Activated T-cell treated with anti-CD3 and anti-CD28 coated beads, Interleukin-2, amount 50 U/mL, for 72 hours (primary cell): ENCODE measurements at places on chromosomes 1 and 21. TPM values are rescaled to one million over a fixed set of nuclear protein-coding genes. Genes with fewer than 3 reads are reported as not detected.

GRCh38 chr1:4055294-4055967 is 155.4 kb upstream of the C1orf174 start:
- H3K36me3 ChIP-seq: no peaks in the 10 kb centered on the region
- no peaks in the 10 kb centered on the region for H3K27me3 ChIP-seq
- H3K27ac ChIP-seq: no peak overlapping the region
- no peak for DNase-seq

DNA sequence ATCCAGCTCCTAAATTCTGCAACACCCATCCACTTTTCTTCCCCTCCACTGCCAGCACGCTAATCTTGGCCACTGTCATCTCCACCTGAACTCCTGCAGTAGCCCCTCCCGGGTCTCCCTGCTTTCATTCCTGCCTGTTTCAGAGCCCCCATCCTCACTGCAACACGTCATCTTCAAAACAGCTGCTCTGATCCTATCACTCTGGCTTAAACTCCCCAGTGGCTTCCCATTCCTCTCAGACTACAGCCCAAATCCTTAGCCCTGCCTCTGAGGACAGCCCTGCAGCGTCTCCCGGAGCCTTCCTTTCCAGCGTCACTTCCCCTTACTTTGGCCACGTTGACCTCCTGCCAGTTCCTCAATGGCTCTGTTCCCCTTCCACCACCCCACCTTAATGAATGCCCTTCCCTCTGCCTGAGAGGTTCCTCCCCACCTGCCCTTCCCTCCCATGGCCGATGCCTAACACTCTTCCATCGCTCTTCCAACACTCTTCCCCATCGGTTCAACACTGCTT is 22.9 kb upstream of the IFNAR2 start:
- DNase-seq: no peak
- no peaks in the 10 kb centered on the region for H3K27me3 ChIP-seq
- peaks cover 5% of the 10 kb centered on the region for H3K36me3 ChIP-seq

DNA sequence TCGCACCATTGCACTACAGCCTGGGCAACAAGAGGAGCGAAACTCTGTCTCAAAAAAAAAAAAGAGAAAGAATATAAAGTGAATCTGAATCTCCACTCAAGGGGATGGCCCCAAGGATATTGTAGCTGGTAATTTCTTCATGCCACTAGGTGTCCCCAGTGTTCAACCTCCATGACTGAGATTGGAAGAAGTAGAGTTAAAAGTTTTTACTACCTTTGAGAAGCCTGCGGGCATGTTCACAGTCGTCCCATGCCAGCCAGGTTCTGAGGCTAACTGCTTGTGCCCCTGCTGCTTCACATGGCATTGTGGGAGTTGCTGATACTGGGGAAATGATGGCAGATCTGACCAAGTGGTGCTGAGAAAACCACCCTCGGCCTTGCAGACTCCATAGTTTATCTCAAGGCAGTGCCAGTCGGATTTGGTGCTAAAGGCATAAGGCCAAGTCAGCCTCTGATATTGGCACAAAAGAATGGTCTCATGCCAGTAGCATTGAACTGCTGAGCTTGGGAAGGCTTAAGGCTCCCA is 10.8 kb upstream of the SHISA4 start:
- H3K36me3 ChIP-seq: peaks cover 5% of the 10 kb centered on the region
- no peaks in the 10 kb centered on the region for H3K4me1 ChIP-seq
- no peak overlapping the region for H3K4me3 ChIP-seq
- no peak for DNase-seq
- H3K27ac ChIP-seq: no peak overlapping the region

The CLIC6 gene
- 1.6 TPM for total RNA-seq

The NAV1 gene
- total RNA-seq: 6.2 TPM

The KRTAP21-2 gene
- not detected for total RNA-seq

- DNase-seq: no peak
- H3K36me3 ChIP-seq: no peaks in the 10 kb centered on the region
- peaks cover 14% of the 10 kb centered on the region for H3K27me3 ChIP-seq
- no peak overlapping the region for H3K27ac ChIP-seq
These were observed 281.1 kb upstream of the DUSP10 start for GRCh38 chr1:222023025-222023424.

DNA sequence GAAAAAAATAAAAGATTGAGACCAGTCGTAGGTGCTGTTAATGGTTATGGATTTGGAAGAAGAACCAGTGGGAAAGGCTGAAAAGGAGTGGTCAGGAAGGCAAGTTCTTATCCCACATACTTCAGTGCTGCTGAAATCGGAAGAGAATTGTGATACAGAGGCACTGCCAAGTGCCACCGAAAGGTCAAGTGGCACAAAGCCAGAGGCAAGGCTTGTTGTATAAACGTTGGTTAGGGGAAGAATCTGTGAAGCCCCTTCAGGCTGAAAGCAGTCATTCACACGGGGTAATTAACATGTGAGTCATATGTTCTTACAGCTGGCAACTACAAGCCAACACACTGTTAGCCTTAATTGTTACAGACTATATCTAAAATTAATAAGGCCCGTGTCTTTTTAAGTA is 48.8 kb downstream of the ZBTB40 start:
- H3K4me1 ChIP-seq: no peaks in the 10 kb centered on the region
- H3K4me3 ChIP-seq: no peak overlapping the region
- DNase-seq: no peak
- no peaks in the 10 kb centered on the region for H3K36me3 ChIP-seq
- no peak overlapping the region for H3K27ac ChIP-seq

- H3K27ac ChIP-seq: no peak overlapping the region
- DNase-seq: no peak
- H3K27me3 ChIP-seq: no peaks in the 10 kb centered on the region
These were observed 53.6 kb downstream of the ADARB1 start for GRCh38 chr21:45127937-45128336.

The SPATA1 gene
- total RNA-seq: 2.9 TPM

The KIAA0040 gene
- total RNA-seq: 37.4 TPM

- H3K27me3 ChIP-seq: peaks cover 23% of the 10 kb centered on the region
- H3K4me1 ChIP-seq: peaks cover 17% of the 10 kb centered on the region
- no peak overlapping the region for H3K4me3 ChIP-seq
- peaks cover 8% of the 10 kb centered on the region for H3K36me3 ChIP-seq
- H3K27ac ChIP-seq: no peak overlapping the region
These were observed 51.5 kb upstream of the GCLM start for GRCh38 chr1:93960641-93961147.

DNA sequence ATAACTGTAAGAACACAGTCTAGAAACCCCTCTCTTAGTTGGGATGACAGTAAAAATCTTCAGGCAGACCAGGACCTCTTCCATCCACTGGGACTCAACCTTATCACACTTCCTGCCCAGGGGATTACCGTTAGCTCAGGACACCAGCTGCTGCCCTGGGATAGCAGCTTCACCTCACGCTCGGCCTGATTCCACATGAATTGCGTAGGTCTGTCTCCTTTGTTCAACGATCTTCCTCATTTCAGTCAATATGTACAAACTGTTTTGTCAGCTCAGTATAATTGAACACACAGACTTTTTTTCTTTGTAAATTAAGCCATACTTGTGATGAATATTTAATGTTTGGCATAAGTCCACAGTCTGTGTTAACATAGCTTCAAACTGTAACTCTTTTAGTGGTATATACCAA is 290.4 kb downstream of the GRIK1 start:
- no peak for DNase-seq
- H3K27me3 ChIP-seq: no peaks in the 10 kb centered on the region
- no peaks in the 10 kb centered on the region for H3K36me3 ChIP-seq
- no peak overlapping the region for H3K4me3 ChIP-seq
- no peak overlapping the region for H3K27ac ChIP-seq

DNA sequence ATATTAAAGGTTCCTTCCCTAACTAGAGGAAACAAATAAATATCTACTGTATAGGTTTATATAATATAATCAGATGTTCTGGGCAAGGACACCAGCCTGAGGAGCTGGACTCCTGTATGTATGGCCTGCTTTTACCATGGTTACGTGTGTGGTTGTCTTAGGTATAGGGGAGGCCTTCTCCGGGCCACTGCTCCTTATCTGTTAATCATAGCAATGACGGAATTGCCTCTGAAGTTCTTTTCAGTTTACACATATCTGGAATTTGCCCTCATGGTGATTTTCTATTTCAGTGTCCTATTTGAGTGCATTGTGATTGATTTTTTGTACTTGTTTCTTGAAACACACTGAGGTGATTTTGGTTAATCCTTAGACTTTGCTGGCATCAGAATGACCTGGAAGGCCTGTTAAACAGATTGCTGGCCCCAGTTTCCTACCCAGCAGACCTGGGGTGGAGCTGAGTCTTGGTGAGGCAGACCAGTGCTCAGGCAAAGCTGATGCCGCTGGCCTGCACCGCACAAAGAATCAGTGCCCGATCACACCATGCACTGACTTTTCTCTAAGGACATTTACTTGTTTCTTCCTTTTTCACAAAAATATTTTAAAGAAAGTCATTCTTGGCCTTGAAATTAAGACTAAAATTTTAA is 18.5 kb downstream of the ABCB10 start:
- H3K36me3 ChIP-seq: peaks cover 31% of the 10 kb centered on the region
- no peak overlapping the region for H3K27ac ChIP-seq
- H3K4me1 ChIP-seq: peaks cover 32% of the 10 kb centered on the region
- no peak overlapping the region for H3K4me3 ChIP-seq
- H3K27me3 ChIP-seq: no peaks in the 10 kb centered on the region
- no peak for DNase-seq

GRCh38 chr1:166925810-166926478 is 49.4 kb downstream of the ILDR2 start:
- H3K27me3 ChIP-seq: peaks cover 19% of the 10 kb centered on the region
- H3K36me3 ChIP-seq: no peaks in the 10 kb centered on the region
- no peaks in the 10 kb centered on the region for H3K4me1 ChIP-seq
- H3K27ac ChIP-seq: no peak overlapping the region
- DNase-seq: no peak

GRCh38 chr21:36786186-36786585 is 87.3 kb downstream of the SIM2 start:
- DNase-seq: no peak
- H3K27me3 ChIP-seq: no peaks in the 10 kb centered on the region
- H3K27ac ChIP-seq: no peak overlapping the region
- no peaks in the 10 kb centered on the region for H3K4me1 ChIP-seq

- H3K36me3 ChIP-seq: no peaks in the 10 kb centered on the region
- peak overlapping the region; percentile 99 for H3K27ac ChIP-seq
- peak; percentile 43 for DNase-seq
- H3K4me1 ChIP-seq: peaks cover 100% of the 10 kb centered on the region
These were observed 28.5 kb upstream of the LRRC8C start for GRCh38 chr1:89604414-89604735.

- no peak overlapping the region for H3K27ac ChIP-seq
- peaks cover 8% of the 10 kb centered on the region for H3K27me3 ChIP-seq
- no peaks in the 10 kb centered on the region for H3K36me3 ChIP-seq
- H3K4me3 ChIP-seq: no peak overlapping the region
- peaks cover 56% of the 10 kb centered on the region for H3K4me1 ChIP-seq
- DNase-seq: no peak
These were observed 31.0 kb downstream of the TTC39A start for GRCh38 chr1:51299185-51299885.

DNA sequence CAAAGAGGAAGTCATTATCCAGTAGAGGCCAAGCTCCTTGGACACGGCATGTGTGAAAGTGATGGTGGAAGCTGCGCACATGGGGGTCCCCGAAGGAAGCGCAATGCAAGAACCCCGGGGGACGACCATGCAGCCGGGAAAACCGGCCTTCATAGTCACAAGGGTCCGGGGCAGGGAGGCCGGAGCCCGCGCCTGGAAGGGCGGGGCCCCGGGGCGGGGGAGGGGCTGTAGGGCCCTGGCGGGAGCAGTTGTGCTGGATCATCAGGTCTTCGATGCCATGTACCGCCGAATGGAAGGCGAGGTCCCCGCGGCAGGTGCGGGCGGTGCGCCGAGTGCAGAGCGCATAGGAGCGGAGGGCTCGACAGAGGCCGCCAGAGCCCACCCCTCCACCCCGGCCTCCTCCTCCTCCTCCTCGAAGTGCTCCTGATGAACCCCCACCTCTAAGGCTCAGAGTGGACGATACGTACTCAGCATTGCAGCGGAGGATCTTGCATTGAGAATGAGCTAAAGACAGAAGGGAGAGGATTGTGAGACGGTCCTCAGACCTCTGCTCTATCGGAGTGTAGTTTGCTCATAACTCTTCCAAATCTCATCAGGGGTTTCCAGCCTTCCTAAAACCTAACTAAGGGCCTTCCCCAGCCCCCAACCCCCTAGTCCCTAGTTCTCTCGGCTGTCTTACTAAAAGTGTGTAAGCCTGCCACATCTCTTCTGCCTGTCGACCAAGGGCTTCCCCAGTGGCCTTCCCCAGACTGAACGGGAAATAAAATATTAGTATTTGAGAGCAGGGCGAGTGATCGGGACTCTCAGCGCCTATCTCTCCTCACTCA is 2.1 kb downstream of the HJV start:
- no peak for DNase-seq
- H3K4me3 ChIP-seq: peak overlapping the region; percentile 41
- H3K4me1 ChIP-seq: peaks cover 12% of the 10 kb centered on the region

DNA sequence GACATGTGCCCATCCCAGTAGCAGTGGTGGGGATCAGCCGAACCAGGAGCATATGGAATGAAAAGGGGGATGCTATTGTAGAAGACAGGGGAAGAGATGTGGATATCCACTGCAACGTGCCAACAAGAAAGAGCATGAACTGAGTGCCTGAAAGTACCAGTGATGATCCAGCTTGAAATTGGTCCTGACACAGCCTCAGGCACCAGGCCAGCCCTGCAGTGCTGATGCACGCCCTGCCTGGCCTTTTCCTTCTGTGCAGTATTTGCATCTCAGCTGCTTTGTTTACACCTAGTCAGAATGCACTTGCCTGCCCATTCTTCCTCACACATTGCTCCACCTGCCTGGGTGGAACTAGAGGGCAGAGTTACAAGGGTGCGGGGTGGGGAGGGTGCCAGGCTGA is 50.3 kb upstream of the ARTN start:
- DNase-seq: no peak
- no peaks in the 10 kb centered on the region for H3K36me3 ChIP-seq
- no peak overlapping the region for H3K4me3 ChIP-seq
- no peaks in the 10 kb centered on the region for H3K4me1 ChIP-seq

The YARS1 gene
- 388 TPM for total RNA-seq

DNA sequence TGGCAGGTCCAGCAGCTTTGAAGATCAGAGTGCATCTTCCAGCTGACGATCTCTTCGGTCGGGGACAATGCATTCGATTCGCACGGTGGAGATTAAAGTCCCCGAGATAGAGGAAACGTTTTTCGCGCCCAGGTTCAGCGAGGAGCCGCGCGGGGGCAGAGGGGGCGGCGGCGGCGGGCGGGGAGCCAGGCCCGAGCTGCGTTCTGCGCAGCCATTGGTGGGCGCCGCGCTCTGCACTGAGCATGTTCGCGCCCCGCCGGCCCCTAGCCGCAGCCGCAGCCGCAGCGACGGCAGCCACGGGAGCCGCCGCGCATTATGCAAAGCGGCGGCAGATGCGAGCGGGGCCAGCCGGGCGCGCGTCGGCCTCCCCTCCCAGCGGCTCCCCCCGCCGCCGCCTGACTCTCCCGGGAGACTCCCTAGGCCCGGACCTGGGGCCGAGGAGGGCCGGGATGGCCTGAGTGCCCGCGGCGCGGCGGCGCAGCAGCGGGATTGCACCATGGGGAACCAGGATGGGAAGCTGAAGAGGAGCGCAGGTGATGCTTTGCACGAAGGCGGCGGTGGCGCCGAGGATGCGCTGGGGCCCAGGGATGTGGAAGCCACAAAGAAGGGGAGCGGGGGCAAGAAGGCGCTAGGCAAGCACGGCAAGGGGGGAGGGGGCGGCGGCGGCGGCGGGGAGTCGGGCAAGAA is at the start of gene FMN2:
Gene FMN2 (plus strand): TSS at position 270 of the 687 bp plus-strand sequence. CDS start 227 bp downstream, at position 497.
- DNase-seq: peak; percentile 12
- H3K4me1 ChIP-seq: peaks cover 6% of the 10 kb centered on the region
- H3K4me3 ChIP-seq: peak within 1 kb of the TSS; percentile 67

- no peaks in the 10 kb centered on the region for H3K4me1 ChIP-seq
- no peak overlapping the region for H3K4me3 ChIP-seq
These were observed 87.2 kb upstream of the POU3F1 start for GRCh38 chr1:38133756-38134155.

The ITPKB gene
- 50.7 TPM for total RNA-seq

GRCh38 chr1:67316180-67316902 is 8.7 kb downstream of the IL12RB2 start:
- DNase-seq: no peak
- no peak overlapping the region for H3K4me3 ChIP-seq
